ENCODE measurements at places on chromosomes 5 and 9.

- DNase-seq = no peak
Observed at GRCh38 chr9:131246618-131247017, 29.7 kb downstream of the FAM78A start.

DNA sequence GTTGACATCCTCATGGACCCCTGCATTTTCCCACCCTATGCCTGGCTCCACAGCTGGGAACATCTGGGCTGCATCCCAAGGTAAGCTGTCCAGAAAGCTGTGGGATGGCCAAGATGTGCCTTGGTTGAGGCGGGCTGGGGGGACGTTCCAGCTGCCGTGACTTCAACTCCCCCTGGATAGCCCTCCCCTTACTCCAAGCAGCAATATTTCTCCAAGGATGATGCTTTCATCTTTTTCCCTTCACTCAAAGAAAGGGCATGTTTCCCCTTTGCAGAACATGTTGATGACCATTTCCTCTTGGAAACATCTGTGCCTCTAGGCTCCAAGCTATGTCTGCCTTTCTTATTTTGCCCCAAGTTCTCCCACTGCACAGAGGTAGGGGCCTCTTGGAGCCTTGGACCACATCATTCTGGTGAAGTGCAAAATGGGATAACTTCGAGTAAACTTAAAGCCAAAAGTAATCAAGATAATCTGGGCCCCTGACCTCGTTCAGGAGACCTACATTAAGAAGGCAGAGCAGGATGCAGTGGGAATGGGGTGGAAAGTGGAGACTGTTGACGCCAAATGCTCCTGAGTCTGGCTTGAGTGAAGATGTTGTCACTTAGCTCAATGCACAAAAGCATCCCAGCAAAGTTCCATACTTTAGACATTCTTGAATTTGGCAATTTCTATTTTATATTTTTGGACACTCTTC is 175.2 kb downstream of the GAS1 start:
- no peak for DNase-seq

GRCh38 chr9:114316605-114317230 is 6.2 kb upstream of the ORM1 start:
- DNase-seq = no peak

DNA sequence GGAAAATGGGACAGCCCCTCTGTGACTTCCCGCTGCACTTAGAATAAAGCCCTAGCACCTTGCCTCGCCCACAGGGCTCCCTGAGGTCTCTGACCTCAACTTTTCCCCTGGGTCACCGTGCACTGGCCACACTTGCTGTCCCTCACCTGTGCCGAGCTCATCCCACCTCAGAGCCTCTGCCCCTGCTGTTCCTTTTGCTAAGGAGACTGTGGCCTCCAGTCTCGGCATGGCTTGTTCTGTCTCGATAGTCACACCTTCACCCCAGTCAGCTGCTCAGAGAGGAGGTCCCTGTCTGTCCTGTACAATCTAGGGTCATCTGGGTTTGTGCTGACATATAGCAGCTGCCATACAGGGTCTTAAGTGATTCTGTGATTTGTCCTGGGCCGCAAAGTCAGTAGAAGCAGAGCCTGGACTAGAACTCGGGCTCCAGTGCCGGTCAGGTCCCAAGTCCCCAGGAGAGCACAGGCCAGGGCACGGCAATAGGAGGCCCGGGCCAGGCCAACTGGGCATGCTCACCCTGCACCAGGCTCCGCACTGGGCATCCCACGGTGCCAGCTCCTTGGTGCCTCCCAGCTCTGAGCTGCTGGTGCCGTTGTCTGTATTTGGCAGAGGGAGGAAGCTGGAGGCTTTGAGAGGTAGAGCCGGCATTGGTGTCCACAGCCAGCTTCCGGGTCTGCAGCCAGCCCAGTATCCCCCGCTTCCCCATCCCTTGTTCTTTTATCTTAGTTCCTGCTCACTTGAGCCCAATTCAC is 35.2 kb downstream of the NCS1 start:
- DNase-seq = no peak

GRCh38 chr5:65247594-65247993 is 234.1 kb downstream of the ADAMTS6 start:
- DNase-seq = no peak

- no peak for DNase-seq
Observed at GRCh38 chr5:69261034-69261433, 26.3 kb downstream of the CDK7 start.

- peak; percentile 7 for DNase-seq
Observed at GRCh38 chr5:41509399-41510175, 814 bp downstream of the PLCXD3 start.

GRCh38 chr9:138116521-138116920 is 238.9 kb downstream of the CACNA1B start:
- no peak for DNase-seq

GRCh38 chr9:122212473-122213004 is 16.2 kb downstream of the LHX6 start:
- DNase-seq = no peak

DNA sequence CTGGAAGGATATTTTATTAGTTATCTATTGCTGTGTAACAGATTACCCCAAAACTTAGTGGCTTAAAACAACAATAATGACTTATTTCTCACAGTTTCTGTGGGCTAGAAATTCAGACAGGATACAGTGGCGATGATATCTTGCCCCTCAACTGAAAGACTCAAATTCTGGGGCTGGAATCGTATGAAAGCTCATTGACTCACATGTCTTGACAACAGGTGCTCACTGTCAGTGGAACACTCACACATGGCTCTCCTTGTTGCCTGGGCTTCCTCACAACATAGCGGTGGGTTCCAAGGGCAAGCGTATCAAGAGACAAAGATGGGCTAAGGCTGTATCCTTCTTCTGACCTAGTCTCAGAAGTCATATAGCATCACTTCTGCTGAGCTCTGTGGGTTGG is 3.7 kb upstream of the GNPDA1 start:
- no peak for DNase-seq

DNA sequence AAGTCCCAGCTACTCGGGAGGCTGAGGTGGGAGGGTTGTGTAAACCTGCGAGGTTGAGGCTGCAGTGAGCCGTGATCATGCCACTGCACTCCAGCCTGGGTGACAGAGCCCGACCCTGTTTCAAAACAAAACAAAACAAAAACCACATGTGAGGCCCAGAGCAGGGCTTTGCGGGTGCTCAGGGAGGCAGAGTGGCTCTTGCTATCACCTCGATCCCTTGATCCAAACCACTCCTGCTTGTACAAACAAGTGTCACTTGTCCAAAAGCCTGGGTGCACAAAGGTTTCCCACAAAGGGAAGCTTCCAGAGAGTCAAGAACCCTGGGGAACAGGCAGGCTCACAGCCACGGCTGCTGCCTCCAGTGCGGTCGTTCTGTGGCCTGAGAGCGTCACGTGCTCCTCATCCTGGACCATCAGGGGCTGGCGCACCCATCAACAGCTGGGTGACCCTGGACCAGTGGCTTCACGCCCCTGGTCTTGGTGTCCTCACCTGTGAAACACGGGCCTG is 162.7 kb downstream of the C9orf50 start:
- DNase-seq = peak; percentile 69

- no peak for DNase-seq
Observed at GRCh38 chr5:54678737-54679136, 161.2 kb downstream of the SNX18 start.

DNA sequence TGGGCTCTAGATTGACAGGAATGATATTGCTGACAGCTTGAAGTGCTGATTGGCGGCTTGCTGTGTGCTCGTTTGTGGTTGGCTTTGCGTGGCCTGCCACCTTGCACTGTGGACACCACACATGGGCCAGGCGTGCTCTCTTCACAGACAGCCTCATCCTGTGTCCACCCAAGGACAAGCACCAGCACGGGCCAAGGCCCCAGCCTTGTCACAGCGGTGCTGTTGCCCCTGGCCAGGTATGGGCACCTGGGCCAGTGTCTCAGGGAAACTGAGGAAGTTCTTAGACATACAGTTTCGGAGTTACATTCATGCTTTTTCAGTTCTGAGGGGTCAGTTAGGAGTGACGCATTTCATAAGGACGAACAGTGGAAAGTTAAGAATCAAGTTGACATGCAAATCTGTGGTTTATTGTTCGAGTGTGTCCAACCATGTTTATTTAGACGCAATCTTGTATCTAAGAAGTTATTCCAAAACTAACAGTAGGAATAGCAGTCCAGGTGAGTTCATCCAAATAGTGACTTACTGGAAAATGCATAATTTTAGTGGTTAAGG is 125.9 kb downstream of the EHMT1 start:
- no peak for DNase-seq

GRCh38 chr5:134403951-134404350 is 7.7 kb downstream of the CDKN2AIPNL start:
- no peak for DNase-seq

DNA sequence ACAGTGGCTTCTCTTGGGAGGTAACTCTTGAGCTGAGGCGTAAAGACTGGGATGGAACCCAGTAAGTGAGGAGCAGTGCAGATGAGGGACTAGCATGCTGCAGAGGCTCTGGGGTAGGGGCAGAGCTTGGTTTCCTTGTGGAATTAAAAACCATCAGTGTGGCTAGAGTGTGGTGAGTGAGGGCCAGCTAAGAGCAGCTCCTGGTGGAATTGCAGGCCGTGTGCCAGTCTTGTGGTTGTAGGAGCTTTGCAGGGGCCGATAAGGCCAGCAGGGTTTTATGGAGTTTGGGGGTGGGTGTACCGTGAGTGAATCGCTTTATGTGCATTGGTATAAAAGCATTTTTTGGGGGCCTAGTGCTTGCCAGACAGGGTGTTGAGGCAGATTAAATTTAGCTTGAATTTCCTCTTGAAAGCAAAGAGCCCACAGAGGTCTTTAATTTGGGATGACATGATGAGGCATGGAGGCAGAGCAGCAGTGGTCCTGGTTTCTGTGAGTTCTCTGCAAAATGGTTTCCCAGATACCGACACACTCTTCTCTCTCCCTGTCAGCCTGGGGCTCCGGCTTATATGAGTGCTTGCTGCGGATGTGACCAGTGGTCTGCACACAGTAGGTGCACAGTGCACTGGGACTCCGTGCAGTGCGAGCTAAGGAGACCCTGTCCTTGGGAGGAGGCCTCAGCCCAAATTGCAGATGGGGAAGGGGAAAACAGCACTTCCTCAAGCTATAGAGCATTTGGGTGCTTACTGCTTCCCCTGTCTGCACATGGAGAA is 176.4 kb upstream of the PITX1 start:
- no peak for DNase-seq

DNA sequence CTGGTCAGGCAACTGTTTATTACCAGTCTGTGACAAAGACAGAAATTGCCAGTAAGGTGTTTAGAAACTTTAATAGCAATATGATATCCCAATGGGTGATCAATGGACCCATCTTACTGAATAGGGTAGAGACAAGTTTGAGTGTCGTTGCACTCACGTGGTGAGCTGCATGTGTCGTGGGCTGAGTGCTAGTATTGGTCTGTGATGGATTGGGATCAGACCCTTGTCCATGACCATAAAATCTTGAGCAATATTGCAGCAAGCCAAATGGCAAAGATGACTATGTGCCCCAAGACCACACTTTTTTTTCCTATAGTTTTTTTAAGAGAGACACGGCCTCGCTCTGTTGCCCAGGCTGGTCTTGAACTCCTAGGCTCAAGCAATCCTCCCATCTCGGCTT is 114.5 kb downstream of the PALM2AKAP2 start:
- no peak for DNase-seq

DNA sequence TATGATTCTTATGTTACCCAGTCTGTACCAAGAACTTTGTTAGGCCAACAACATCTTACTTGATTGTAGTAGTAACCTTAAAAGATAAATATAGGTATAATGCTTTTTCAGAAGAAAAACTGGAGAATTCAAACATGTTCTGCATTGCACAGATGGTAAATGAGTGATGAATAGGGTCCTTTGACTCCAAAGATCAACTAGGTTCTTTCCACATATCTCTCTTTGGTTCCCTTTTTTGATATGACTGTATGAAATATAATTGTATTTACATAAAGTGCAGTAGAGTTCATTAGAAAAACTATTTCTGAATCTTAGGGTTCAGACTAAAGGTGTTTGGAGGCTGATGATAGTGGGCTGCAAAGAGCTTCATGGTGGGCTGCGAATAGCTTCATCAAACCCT is 150.5 kb upstream of the CDKN2B start:
- DNase-seq = no peak

DNA sequence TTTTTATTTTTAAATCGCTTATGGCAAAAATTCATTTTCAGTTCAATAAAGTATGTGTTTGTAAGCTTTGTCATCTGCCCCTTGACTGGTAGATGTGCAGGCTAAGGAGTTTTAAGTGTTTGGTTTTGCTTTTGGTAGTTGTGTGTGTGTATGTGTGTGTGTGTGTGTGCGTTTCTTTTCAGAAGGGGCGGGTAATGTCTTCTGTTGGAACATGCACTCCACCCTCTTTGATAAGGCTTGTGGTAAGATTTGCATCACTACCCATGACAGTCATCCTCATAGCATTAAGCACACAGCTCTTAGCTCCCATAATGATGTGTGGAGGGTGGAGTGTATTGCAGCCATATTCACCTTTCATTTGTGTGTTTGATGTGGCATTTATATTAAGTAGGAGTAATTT is 92.1 kb upstream of the FSD1L start:
- DNase-seq = no peak

GRCh38 chr5:159178978-159179377 is 30.4 kb downstream of the RNF145 start:
- no peak for DNase-seq

- DNase-seq = no peak
Observed at GRCh38 chr5:178376921-178377582, 144.4 kb upstream of the PHYKPL start.

DNA sequence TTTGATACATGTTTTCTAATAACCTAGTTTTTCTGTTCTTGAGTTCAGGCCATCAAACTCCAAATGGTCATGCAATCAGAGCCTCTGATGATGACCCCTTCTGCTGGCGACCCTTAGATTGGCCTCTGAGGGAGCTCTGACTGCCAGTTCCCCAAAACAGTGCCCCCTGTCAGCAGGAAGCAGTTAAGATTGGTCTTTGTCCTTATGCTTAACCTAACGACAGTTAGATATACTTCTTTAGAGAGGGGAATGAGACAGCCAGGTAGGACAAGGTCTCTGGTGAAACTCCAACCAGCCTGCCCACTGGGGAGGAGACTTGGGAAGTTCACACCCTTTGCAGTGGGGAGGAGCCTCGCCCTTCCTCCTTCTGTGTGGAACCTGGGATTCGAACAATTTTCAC is 390.4 kb upstream of the KIF2A start:
- DNase-seq = no peak

DNA sequence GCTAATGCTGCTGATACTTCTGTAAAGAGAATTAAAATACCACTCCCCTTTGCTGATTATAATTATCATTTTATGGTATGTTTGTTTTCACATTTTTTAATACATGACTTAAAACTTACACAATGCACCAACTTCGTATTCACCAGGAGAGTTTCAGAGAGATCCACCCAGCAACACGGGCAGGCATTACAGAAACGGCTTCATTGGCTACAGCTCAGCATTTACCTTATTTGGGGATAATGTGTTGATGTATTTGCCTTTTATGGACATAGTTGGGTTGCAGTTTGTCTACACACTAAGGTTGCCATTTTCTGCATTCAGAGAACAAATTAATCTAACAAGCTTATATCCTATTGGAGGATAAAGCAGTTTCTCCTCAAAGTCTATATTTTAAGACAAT is 423.6 kb downstream of the PRDM9 start:
- DNase-seq = no peak

DNA sequence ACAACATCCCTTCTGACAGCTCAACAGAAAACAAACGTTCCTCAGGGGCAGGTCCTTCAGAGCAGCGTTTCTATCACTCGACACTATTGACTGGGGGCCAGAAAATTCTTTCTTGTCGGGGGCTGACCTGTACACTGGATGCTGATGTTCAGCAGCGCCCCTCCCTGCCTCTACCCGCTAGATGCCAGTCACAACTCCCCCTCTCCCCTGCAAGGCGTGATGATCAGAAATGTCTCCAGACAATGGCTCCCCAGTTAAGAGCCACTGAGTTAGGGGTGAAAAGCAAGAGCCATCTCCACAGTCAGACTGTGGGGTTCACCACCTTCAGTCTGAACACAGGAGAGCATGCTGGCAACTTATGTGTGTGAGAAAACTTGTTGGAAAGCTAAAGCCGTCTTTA is 39.8 kb downstream of the SERINC5 start:
- DNase-seq = no peak

Data from right kidney (tissue), 9 donors.